Activated CD8-positive, alpha-beta memory T cell treated with anti-CD3 and anti-CD28 coated beads for 1 hour (primary cell): ENCODE measurements at places on chromosomes 7 and 10.

GRCh38 chr10:125661431-125661940 is 21.5 kb downstream of the TEX36 start:
- no peak for DNase-seq

GRCh38 chr10:86368987-86369386 is 2.4 kb upstream of the GRID1 start:
- no peak for DNase-seq

DNA sequence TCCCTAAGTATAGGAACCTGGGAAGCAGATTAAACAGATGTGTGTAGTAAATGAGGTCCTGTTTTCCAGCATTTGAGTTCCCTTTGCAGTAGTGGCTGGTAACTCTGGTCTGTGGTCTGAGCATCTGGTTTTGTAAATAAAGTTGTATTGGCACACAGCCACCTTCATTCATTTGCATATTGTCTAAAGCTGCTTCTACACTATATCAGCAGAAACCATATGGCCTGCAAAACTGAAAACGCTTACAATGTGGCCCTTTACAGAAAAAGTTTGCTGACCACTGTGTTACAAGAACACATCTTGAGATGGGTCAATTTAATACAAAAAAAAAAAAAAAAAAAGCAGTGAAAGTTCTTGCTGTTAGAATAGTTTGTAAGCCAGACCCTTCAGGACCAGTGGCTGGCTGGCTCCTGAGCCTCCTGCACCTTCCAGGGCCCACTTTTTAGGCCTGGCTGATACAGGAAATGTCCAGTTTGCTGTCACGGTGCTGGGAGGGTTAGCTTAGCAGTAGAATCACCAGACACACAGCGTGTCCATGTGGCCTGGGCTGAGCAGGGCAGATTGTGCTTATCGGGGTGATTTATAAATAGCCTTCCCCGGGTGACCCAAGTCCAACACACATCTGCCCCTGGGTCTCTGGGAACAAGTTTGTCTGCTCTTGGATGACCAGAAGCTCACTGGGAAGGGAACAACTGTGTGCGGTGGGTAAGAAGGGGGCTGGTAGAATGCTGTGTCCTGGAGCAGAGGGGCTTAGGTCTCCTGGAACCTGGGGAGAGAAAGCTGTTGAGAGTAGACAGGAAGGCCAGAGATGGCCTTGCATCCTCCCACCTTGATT is 1.4 kb downstream of the C10orf71 start:
- DNase-seq = no peak

DNA sequence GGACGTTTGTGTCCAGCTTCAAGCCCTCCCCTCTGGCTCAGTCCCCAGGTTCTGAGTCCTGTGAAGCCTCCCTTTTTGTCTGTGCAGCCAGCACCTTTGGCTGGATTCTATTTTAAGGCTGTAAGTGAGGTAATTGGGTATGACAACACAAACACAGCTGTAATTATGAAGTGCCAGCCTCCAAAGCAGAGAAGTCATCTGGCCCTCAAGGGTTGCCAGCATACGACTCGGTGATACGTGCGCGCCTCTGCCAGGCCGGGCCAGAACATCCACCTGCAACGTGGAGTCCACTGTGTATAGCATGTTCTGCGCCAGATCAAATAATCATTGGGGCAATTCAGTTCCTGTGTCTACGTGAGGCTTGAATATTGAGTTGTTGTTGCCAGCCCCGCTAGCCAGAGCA is 6.7 kb upstream of the FAM180A start:
- no peak for DNase-seq

DNA sequence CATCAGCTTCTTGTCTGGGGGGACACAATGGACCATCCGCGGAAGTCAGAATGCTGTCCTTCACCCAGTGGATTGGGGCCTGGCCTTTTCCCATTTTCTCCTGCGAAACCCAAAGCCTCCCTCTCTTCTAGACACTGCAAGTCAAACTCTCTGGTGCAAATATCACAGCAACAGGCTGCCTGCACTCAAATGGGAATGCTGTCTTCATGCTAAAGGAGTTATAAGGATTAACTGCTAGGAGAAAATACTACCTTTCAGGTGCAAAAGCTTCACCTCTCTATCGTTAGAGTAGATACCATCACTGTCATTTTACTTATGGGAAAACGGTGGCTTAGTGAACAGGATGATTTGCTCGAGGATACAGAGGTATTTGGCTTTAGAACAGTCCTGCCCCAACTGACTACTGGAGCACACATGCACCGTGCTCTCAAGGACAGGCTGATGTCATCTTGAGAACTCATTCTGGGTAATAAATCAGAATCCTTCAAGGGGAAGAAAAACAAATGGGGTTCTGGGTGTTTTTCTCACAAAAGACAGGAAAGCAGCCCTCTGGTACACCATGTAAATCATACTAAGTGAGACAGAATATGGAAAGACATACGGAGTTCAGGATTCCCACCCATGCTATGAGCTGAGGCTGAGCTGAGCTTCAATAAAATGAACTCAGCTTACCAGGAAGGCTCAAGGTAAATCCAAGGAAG is 100.9 kb downstream of the SAMD9 start:
- no peak for DNase-seq

DNA sequence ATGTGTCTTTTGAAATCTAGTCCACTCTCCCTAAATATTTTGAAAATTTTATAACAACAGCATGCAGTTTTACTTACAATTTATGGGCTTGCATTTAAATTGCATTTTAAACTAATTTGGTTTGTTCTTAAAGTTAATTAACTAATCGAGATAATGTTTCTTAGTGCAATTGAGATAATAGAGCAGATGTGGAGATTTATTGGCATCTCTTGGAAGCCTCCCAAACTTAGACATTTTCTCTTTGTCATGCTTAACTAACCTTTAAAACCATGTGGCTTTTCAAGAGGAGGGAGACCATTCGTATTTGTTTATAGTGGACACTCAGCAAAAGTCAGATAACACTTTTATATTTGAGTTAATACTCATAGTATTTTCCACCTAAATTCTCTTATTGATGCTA is 887.0 kb upstream of the CELF2 start:
- no peak for DNase-seq

DNA sequence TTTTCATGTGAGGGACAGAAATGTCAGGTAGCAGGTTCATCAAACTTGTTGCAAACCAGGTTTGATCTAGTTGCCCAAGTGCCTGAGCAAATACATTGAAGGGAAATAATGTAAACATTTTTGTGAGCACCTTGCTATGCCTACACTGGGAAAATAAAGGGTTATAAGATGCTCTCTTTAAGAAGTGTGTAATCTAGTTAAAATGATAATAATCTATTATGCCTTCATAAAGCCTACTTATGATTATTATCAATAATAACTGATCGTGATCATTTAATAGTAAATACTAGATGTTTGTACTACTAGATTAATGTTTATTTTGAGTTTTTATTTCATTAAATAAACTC is 1.9 kb upstream of the TMEM229A start:
- DNase-seq = no peak

DNA sequence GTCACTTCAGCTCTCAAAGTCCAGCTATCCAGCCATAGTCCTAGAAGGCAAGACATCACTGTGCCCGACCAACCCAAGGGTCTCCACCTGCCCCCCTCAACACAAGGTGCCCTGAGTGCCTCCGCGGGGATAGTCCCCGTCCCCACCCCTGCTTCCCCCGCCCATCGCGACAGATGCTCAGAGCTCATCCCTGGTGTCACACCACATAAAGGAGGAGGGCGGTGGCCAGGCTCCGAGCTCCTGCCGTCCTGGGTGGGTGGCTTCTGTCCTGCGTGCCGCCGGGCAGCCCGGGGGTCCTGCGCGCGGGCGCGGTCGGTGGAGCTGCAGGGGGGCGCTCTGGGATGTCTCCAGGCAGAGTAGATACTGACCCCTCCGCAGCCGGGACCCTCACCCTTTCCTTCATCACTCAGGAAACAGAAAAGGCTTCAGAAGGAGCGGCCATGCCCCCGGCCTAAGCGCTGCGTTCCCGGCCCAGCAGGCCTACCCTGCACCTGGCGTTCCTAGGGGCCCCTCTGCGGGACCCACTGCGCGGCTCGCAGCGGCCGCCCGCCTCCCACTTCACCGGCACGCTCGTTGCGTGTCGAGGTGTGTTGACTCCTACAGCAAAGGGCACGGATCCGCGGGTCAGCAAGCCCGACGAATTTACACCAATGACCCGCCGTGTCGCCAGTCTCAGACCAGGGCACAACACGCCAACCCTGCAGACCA is 53.4 kb downstream of the ALOX5 start:
- no peak for DNase-seq

DNA sequence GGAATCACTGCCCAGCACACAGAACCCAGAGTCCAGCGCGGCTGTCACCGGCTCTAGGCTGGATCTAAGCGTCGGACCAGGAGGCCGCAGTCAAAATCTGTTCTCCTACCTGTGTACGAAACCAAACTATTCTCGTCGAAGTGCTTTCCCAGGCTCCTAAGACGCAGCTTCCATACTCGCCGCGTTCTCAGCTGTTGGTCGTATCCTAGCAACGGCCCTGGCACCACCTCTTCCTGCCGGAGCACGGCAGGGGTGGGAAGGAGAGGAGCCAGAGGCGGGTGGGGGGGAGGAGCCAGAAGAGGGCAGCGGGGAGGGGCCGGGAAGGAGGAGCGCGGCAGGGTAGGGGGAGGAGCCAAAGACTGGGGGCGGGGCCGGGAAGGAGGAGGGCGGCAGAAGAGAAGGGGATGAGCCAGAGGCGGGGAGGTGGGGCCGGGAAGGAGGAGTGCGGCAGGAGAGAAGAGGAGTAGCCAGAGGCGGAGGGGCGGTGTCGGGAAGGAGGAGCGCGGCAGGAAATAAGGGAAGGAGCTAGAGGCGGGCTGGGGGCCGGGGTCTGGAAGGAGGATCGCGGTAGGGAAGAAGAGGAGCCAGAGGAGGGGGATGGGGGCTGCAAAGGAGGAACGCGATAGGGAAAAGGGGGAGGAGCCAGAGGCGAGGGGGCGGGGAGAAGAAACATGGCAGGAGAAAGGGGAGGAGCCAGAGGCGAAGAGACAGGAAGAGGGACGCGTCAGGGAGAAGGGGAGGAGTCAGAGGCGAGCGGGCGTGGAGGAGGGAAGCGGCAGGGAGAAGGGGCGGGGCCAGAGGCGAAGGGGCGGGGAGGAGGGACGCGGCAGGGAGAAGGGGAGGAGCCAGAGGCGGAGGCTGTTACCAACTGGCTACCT is at the start of gene IQUB:
Gene IQUB, minus strand, starts transcription at position 213 of the 878 bp plus-strand sequence. CDS start 22,255 bp downstream, outside the sequence.
- DNase-seq = peak; percentile 92

DNA sequence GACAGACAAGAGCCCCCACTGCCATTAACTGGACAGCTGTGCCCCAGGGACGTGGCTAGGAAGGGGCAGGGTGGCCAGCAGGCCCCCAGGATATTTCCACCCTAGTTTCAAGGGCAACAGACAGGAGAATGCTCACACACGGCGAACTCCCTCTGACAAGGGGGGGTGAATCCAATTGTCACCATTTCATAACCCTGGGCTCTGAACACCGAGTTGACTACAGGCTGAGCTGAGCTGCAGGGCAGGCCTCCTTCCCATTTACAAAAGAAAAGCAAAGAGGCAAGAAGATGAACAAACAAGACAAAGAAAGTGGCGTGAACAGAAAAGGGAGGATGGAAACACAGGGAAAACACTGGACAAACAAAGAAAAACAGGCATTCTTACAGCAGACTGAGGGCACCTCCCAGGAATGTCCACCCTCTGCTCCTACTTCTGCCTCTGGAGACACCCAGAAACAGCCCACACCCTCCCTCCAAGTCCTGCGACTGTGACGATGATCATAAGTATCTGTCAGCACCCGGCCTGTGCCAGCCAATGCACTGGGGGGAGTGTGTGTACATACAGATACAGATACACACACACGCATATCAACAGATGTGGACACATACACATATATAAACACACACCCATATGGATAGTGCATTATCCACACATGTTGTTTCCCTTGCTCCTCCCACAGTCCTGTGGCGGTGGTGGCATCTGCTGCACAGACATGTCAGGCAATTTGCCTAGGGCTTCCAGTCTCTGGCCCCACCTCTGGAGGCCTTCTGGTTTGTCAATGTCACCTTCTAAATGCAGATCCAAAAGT is 66.2 kb downstream of the FAM53B start:
- DNase-seq = no peak

DNA sequence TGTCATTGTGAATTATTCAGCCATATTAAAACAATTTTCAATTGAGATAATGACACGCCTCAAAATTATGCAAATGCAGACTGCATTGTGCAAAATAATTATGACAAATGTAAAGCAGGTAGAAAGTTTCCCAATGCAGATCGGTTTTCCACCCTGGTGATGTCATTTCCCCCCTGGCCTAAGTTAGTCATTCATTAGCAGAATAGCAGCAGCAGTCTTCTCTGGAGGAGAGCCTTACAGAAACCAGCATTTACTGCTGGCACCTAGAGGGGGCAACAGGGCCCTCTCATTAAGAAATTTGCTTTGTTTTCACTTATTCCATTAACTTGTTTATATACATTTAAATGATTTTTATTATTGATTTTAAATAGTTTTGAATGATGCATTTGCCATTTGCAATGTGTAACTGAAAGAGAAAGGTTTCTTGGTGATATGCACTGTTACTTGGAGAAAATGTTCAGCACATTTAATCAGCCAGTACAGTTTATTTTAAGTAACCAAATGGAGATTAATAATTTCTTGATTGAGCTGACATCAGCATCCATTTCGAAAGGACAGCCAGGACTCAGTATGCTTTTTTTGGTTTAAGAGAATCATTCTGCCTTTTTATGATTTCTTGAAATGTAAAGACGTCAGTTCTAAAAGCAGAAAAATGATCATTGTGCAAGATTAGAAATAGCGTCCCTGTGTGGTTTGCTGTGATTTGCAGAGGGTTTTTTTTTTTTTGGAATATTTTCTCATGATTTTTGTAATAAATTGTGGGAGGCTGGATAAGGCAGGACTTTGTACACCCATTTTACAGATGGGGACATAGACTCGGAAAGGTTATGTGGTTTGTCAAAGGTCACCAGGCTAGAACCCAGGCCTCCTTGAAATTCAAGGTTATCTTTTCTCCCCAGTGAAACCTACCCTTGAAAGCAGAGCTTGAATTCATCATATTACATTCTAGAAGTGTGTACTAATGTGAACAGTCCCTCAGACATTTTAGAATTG is 3.5 kb downstream of the ARID5B start:
- no peak for DNase-seq

- DNase-seq = peak; percentile 24
Observed at GRCh38 chr7:43439631-43440401, 143.1 kb upstream of the STK17A start.

- no peak for DNase-seq
Observed at GRCh38 chr10:104325436-104326435, 12.5 kb downstream of the ITPRIP start.

DNA sequence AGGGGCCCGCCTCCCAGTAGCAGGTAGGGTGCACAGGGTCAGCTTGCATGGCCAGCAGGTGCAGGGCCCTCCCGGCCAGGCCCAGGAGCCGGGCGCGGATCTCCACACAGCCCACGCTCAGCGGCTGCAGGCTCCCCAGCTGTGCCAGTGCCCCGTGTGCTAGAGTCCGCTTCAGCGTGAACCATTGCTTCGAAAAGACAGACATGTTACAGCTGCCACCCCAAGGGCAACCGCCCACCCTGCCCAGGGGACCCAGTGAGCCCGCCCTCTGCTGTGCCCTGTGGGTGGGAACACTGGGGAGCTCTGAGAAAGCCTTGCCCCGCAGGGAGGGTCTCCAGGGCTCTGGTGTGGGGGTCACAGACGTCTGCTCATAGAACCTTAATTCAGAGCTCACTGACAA is 64.3 kb upstream of the NKX6-2 start:
- DNase-seq = no peak
